ENCODE measurements at places on chromosomes 5 and 9.

DNA sequence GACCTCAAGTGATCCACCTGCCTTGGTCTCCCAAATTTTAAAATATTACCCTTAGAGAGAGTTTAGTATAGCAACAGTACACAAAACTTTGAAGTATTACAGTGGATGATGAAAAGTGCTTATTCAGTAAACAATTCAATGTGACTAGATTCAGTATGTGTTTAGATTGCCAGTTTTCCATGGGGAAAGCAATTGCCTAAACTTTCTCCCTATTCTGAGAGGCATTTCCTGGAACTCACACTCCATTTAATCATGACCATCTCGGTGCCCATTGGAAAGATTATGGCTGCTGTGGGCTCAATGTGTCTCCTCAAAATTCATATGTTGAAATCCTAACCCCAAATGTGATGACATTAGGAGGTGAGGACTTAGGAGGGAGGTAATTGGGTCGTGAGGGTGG, 38.9 kb upstream of the MYO10 start:
- DNase-seq: no peak

- DNase-seq: no peak
Measured at GRCh38 chr9:137021979-137022661, 5.9 kb downstream of the ABCA2 start.

GRCh38 chr5:176816043-176816745, 5.8 kb downstream of the UNC5A start:
- DNase-seq: no peak

DNA sequence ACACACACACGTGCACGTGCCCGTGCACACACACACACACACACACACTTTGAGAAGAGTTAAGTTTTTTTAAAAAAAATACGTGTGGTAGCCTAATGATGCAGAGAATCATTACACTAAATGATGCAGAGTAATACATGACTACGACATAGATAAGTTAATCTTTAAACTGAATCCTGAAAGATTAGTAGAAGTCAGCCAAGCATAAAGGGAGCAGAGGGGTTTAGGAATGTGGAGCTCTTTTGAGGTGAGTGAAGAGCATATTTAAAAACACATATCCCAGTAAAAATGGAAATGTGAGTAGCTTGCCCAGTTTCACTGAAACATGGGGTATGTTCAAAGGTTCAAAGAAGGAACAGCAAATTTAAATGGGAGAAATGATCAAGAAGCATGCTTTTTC, 61.3 kb upstream of the TYRP1 start:
- DNase-seq: no peak

DNA sequence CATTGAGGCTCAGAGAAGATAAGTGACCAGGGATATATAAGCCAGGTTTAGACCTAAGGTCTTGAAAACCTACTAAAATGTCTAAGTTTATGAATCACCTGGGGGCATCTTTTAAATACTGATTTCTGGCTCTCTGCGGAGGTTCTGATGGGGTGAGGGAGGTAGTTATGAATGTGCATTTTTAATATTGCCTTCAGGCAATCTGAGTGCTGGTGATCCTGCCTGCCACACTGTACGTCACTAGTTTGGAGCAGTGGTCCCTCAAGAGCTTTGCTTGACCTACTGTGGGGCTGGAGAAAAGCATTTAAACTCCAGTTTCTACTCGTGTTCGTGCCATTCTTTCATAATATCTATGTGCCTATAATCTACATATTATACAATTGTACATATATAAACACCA, 36.1 kb downstream of the KLF4 start:
- no peak for DNase-seq

DNA sequence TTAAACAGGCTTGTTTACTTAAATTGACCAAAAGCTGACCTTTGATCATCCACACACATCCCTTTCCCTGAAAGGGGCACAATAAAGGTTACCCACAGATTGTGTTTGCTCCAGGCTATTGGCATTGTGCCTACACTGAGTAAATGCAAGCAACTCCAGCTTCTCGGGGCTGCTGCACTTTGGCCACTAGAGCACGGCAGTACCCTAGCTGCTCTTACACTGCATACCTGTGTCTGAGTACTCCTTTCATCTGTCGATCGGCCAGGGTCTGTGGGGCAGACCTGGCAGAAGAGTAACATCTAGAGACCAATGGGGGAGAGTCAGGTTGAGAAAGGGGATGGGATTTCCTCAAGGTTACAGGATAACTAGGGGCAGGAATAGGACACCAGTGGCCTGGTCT, 281.9 kb upstream of the NMUR2 start:
- DNase-seq: no peak

DNA sequence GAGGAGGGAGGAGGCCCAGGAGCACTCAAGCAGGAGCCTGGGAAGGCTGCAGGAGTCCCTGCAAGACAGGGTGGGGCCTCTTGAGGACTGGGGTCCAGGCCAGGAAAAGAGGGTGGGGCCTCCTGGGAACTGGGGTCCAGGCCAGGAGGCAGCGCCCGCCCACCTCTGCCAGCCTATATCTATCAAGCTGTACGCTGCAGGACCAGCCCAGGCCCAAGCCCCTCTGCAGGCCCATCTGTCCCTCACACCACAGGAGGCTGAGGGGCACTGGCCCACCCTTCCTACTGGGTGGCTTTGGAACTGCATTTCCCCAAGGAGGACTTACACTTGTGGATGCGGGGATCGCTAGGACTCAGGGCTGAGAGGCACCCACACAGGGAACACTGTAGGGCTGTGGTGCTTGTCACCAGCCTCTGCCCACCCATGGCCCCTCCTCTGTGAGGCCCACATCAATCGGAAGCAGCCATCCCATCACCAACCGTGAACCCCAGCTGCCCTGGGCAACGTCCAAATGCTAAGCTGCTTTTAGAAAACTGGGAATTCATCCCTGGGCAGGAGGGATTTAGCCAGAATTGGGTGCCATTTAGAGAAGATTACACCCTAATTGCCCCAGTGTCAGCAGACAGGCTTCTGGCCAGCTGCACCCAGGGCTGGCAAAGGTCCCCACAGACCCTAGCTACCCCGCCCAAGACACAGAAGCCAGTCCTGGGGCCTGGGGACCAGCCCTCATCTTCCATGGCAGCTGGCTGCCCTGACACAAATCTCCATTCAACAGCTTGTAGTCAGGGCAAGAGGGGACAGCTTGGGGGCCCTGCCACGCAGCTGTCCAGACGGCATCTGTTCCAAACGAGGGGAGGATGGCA, 15.3 kb downstream of the BICD2 start:
- no peak for DNase-seq

- DNase-seq: no peak
Measured at GRCh38 chr9:97543561-97543960, 42.1 kb downstream of the TMOD1 start.

GRCh38 chr9:123111427-123112014, 78.1 kb downstream of the GPR21 start:
- no peak for DNase-seq

DNA sequence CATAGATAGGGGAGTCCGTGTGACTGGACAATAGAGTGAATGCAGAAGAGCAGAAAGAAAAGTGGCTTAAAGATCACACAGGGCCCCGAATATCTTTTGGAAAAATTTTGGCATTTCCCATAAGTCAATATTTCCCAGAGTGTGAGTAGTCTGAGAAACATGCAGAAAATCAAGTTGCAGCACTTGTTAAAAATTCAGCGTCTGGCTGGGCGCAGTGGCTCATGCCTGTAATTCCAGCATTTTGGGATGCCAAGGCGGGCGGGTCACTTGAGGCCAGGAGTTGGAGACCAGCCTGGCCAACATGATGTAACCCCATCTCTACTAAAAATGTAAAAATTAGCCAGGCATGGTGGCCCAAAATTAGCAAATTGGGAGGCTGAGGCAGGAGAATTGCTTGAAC, 227.0 kb downstream of the DRD1 start:
- no peak for DNase-seq

DNA sequence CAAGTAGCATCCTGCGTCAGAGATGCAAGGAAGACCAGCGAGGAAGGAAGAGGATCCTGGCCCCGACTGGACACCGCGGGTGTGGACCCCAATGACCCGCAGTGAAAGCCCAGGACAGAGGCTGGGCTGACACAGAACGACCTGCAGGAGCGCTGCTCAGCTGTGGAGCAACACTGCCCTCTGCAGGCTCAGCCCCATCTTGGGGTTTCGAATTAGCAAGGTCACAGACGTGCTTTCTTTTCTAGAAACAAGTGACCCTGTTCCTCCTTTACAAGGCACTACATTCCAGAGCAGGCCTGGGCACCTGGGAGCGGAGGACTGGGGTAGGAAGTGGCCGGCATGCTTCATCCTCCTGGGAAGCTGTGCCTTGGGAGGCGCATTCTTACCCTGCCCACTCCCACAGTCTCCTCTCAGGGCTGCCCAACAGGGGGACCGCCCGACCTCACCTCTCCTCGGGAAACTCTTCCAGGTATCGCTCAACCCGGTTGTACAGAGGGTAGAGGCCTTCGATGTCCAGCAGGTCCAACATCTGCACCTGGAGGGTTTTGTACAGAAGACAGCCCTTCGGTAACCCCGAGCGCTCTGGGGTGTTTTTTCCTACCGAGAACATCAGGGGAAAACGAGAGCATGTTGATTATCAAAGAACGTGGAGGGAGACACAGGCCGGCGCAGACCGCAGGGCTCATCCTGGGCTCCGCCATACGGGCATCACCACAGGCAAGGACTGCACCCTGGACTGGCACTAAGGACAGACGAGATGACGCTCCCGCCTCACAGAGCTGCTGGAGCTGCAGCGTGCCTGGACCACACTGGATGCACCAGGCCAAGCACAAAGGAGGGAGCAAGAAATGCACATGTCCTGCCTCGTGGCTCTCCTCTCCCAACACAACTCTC, 35.0 kb downstream of the IPPK start:
- DNase-seq: peak; percentile 38

- no peak for DNase-seq
Measured at GRCh38 chr5:168290902-168291341, 523 bp upstream of the WWC1 start.

GRCh38 chr5:131005963-131006684, 158.9 kb downstream of the HINT1 start:
- DNase-seq: no peak

DNA sequence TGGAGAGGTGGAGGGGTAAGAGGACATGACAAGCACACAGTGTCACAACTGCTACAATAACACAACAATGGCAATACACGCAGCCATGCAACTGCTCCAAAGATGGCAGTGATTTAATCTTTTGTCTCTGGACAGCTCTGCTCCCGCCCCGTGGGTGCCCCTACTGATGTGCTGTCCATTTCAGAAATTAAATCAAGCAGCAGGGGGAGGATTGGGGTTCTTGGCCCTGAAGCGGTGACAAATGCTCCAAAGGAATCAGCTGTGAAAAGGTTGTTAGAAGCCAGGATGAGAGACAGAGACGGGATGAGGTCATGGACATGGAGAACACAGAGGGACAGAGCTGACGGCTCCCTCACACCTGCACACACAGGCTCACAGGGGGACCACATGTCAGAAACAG, 22.6 kb downstream of the CNTFR start:
- DNase-seq: no peak

- DNase-seq: no peak
Measured at GRCh38 chr9:28190981-28191380, 617.7 kb upstream of the C9orf72 start.

- no peak for DNase-seq
Measured at GRCh38 chr5:23352446-23352845, 155.0 kb upstream of the PRDM9 start.

GRCh38 chr9:99825172-99826046, 3.7 kb downstream of the NR4A3 start:
- DNase-seq: no peak

GRCh38 chr9:5608298-5609225, 20.3 kb upstream of the RIC1 start:
- DNase-seq: no peak

DNA sequence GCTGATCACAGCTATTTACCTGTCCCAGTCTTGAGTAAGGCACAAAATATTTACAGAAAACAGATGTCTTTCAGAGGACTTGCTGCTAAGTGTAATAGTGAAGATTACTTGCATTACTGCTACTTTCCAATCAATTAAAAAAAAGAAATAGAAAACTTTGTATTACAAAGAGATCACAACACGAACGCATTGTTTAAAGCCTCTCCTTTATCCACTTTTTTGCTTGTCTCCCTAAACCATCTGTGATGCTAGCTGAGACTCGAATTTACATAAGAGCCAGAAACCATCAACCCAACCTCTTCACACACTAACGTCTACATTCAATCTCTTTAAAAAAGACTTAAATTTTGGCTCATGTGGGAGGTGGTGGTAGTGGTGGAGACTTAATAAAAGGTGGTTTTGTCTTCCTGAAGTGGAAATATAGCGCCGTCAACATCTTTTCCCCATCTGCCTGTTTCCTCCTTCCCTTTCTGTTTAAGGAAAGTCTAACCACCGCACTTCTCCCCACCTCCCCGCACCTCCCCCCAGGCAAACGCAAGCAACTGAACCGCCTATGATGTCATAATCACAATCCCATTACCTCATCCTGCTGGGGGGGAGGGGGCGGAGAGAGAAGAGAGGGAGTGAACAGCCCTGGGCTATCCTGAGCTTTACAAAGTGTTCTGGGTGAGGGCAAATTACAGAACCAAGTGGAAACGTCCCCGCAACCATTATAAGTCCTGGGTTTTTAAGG, 948 bp upstream of the FAM53C start:
- peak; percentile 41 for DNase-seq

DNA sequence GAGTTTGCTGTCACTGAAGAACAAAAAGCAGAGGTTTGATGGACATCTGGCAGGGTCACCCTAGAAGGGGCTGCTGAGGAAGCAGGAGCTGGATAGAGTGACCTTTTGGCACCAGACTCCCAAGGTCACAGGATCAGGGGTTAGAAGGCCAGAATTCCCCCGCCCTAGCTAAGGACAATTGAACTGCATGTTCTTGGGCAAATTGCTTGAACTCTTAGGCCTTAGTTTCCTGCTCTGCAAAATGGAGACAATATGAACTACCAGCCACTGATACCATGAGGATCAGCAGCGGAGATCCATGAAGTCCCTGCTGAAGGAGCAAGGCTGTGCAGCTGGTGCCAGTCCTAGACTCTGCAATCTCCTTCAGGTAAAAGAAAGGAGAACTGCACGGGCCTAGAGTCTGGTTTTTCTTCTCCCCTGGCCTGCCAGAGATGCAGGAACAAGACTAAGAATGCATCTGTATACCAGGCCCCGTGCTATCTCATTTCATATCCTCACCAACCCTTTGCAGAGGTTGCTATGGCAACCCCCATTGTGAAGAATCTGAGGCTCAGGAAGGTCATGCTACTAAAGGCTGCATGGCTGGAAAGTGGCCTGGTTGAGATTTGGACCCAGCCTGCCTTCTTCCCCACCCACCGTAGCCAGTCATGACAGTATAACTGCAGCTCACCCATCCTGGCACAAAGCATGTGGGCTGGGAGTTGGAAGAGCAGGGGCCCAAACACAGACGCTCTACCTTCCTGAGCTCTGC, 33.7 kb downstream of the CAMK2A start:
- DNase-seq: no peak

- no peak for DNase-seq
Measured at GRCh38 chr5:129118405-129118804, 23.9 kb downstream of the ISOC1 start.

- no peak for DNase-seq
Measured at GRCh38 chr5:27158171-27158570, 119.8 kb upstream of the CDH9 start.

DNA sequence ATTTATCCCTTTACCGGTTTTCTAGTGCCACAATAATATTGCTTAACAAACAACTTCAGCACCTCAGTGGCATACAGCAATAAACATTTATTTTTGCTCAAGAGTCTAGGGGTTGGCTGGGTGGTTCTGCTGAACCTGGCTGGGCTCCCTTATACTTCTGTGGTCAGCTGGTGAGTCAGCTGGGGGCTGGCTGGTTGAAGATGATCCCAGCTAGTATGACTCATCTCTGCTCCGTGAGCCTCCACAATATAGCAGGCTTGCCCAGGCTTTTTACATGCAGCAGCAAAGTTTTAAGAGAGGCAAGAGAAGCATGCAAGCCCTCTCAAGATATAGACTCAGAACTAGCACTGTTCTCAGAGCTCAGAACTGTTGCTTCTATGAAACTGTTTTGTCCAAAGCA, 523.5 kb upstream of the CLINT1 start:
- no peak for DNase-seq
